Inflammatory macrophage treated with lipopolysaccharide for 1 hour (primary cell): ENCODE measurements at places on chromosomes 11 and 22.

DNA sequence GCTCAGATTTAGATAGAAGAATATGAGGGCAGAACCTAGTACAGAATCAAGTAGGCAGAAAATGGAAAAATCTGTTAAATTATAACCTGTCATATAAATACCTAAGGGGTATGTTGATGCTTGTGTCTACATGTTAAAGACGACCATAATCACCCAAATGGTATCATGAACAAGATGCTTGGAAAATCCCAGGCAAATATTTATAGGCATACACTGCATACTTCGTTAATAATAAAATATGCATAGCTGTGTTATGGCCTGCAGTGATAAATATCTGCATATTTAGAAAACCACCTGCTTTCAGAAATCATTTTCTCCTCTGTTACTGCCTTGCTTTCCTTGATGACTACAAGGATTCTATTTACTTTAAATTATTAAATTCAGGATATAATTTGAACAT, 18.9 kb upstream of the DDX10 start:
- no peak for DNase-seq

DNA sequence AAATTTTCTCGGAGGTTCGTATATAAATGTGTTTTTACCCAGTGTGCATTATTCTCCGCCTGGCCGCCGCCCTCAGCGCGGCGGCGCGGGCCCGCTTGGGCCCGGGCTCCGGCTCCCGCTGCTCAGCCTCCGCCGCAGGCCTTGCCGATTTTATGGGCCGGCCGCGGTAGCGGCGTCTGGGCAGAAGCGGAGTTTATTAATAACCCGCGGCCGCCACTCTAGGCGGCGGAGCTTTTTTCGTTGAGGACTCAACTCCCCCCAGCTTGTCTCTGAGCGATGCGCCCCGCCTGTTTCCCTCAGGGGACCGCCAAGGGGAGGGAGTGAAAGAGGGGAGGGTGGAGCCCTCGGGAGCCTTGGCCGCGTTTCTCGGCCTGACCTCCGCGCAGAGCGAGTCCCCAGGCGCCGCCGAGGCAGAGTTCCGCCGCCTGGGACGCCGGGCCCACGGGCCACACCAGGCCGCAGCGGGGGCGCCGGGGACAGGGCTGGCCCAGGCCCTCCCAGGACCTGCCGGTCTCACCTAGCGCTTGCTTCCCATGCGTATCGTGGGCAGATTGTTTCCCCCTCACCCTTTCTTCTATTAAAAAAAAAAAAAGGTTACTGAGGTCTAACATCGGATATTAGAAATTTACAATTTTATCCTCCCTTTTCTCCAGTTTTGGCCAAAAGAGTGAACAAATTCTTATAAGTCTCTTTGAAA, 399 bp downstream of the ZNF143 start:
- DNase-seq = peak; percentile 68

- peak; percentile 36 for DNase-seq
These were observed 369.6 kb upstream of the CADM1 start for GRCh38 chr11:115873813-115874212.

- DNase-seq = no peak
These were observed 20.6 kb downstream of the CLMP start for GRCh38 chr11:123174196-123175183.

DNA sequence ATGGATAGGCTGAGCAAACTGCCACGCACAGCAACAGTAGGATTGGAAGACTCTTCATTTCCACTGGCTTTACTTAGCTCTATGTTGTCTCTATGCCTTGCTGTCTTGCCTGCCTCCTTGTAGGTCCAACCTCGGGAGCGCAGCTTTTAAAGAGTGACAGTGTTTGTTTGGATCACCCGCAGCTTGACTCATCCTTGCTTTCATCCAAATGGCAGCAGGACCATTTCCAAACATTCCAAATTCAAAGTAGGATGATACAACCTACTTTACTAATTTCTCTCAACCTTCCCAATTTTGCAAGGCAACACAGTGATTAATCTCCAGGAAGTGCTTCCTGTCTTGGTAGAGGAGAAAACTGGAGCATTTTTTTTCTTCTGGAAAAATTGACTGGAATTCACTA, at the start of gene MMP3:
Gene MMP3, minus strand, starts transcription at position 121 of the 400 bp plus-strand sequence. Its CDS starts 63 bp downstream, at position 58.
- no peak for DNase-seq

DNA sequence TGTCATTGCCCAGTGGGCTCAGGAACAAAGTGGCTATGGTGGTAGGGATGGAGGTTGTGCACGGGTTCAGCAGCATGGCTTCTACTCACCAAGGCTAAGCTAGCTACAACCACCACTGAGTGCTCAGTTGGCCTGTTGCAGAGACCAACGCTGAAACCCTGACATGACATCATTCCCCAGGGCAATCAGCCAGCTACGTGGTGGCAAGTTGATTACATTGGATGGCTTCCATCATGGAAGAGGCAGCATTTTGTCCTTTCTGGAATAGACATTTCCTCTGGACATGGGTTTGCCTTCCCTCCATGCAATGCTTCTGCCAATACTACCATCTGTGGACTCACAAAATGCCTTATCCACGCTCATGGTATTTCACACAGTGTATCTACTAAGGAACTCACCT, 634.3 kb downstream of the OPCML start:
- DNase-seq = no peak

GRCh38 chr11:117072517-117073461, 25.4 kb downstream of the SIK3 start:
- peak; percentile 89 for DNase-seq

DNA sequence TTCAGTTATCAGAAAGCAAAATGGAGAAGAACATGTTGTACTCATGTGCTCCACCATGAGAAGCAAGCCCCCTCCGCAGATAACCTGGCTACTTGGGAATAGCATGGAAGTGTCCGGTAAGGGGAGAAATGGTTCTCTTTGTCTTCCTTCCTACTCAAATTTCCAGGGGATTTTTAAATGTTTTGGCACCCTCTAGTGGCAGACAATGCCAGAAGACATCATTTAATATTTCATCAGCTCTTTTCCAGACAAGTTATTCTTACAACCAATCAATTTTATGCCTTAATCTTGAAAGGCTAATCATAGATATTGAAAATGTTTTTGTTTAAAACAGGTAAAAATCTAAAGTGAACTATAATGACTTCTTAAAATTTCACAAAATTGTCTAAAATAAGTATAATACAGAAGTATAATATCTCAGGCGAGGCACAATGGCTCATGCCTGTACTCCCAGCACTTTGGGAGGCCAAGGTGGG, 15.7 kb downstream of the CRTAM start:
- DNase-seq = peak; percentile 93

- peak; percentile 38 for DNase-seq
These were observed 7.9 kb upstream of the FLRT1 start for GRCh38 chr11:64027651-64028397.

GRCh38 chr22:26789951-26790350, 132.6 kb downstream of the MIAT start:
- no peak for DNase-seq

DNA sequence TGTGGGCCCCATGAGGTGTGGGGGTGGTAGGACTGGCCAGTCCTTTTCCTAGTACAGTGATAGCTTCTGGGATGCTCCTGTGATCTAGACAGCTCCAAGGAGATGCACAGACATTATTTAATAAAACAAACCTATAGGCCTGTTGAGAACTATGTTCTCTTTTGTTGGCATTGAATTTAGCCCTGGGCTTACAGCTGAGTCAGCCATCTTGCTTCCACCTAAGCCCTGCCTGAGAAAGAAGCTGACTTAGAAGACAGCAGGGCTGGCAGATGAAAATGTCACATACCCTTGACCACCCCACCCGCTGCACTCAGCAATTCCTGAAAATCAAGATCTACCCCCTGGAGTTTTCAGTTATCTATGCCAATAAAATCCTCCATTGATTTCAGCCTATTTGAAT, 353.2 kb downstream of the CADM1 start:
- no peak for DNase-seq
